ENCODE measurements at places on chromosomes 3 and 15.

GRCh38 chr3:79027593-79027992, 740.2 kb downstream of the ROBO1 start:
- no peak for DNase-seq

GRCh38 chr3:185402561-185402960, 39.6 kb downstream of the MAP3K13 start:
- DNase-seq, result no peak

DNA sequence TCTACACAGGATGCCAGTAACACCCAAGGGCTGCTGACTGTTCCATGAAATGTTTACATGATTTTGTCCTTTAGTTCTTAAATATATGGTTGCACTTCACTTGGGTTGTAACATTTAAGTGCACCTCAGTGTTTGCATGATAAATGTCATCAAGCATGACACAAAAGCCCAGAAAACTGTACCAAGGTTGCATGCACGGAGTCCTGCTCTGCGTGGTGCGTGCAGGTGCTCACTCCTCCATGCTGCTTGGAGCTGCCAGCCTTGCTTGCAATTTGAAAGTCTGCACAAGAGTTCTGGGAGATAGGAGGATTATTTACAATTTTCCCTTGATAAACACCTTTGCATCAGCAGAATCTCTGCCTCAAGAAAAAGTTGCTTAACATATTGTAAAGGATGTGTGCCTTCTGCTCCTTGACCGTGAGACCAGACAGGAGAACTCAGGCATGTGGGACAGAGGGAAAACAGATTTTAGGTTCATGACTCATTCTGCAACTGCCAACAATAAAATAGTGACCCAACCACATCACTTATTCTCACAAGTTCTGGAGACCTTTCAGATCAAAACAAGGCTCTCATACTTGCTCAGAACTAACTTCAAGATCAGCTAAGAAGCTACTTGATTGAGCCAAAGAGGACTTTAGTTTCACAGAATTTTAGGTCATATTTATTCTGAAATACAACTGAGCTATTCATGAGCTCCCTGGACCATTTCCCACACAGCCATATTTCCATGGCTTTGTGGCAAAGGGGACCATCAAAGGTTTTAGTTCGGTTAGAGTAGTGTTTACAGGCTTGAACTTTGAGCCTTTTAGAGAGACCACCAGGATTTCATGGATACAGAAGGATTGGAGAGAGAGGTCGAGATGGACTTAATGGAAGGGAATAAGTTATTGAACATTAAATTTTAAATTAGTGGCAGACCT, 128.4 kb upstream of the ZBED2 start:
- no peak for DNase-seq

GRCh38 chr3:169128579-169128978, 534.9 kb downstream of the MECOM start:
- no peak for DNase-seq

- no peak for DNase-seq
These were observed 315.8 kb upstream of the SATB1 start for GRCh38 chr3:18740631-18741583.

All from kidney capillary endothelial cell (primary cell).